Stromal cell of bone marrow (primary cell): ENCODE measurements at places on chromosomes 5 and 9.

GRCh38 chr9:136170006-136170901, 34.7 kb downstream of the LHX3 start:
- no peak for DNase-seq

- DNase-seq: no peak
Measured at GRCh38 chr9:137486141-137486490, 27.0 kb upstream of the NSMF start.

DNA sequence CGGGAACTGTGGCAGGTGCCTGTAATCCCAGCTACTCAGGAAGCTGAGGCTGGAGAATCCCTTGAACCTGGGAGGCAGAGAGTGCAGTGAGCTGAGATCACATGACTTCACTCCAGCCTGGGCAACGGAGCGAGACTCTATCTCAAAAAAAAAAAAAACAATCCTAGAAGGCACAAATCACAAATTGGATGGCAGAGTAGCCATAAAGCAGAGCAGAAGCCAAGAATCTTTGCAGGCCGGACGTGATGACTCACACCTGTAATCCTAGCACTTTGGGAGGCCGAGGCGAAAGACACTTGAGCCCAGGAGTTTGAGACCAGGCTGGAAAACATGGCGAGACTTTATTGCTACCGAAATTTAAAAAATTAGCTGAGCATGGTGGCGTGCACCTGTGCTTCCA, 9.2 kb upstream of the FUBP3 start:
- DNase-seq: peak; percentile 15

GRCh38 chr5:98443881-98444280, 329.6 kb upstream of the RGMB start:
- DNase-seq: no peak

- peak; percentile 25 for DNase-seq
Measured at GRCh38 chr5:178416919-178417318, 173.3 kb downstream of the COL23A1 start.

- no peak for DNase-seq
Measured at GRCh38 chr9:81680506-81680905, 8.8 kb downstream of the TLE1 start.

GRCh38 chr5:106833517-106833916, 837.2 kb downstream of the EFNA5 start:
- no peak for DNase-seq

DNA sequence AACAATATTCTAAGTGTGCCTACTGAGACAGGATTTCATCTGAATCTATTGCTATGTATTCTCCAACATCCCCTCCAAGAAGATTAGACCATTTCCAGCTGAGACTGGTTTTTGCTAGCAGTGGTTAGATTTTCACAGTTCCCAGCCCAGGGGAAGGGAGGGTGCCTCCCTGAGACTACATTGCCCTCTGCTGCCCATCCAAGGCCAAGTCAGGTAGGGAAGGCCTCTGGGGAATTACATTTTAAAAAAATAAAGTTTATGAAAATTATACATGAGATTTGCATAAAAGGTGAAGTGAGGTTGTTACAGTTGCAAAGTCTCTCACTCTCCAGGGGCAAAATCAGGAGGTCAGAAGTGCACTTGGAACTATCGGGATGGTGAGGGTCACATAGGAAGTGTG, 28.0 kb upstream of the SYK start:
- no peak for DNase-seq

DNA sequence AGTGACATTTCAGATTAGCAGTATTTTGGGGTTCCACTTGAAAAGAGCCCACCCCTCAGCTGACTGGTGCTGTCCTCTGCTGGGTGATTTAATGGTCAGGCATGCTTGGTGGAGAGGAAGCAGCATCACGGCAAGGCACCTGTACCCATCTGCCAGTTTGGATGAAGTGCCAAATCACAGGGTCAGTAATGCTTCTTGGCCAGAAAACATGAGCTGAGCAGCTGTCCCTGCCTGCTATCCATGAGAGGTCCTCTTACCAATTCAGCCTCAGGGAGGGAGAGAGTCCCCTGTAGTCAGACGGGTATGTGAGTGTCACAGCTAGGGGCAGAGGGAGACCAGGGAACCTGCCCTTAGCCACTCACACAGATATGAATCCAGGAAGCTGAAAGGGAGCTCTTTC, 137.9 kb downstream of the SEC61B start:
- no peak for DNase-seq

- no peak for DNase-seq
Measured at GRCh38 chr5:140178086-140178410, 3.1 kb downstream of the CYSTM1 start.

- no peak for DNase-seq
Measured at GRCh38 chr9:98046180-98046543, 10.4 kb upstream of the NANS start.

- DNase-seq: peak; percentile 94
Measured at GRCh38 chr5:172870291-172870714, 36.3 kb downstream of the ERGIC1 start.

- no peak for DNase-seq
Measured at GRCh38 chr5:176817369-176817840, 7.0 kb downstream of the UNC5A start.

- DNase-seq: no peak
Measured at GRCh38 chr5:179963375-179963774, 55.7 kb upstream of the TBC1D9B start.

GRCh38 chr9:126336736-126337325, 10.2 kb downstream of the MVB12B start:
- no peak for DNase-seq

- DNase-seq: no peak
Measured at GRCh38 chr5:107538331-107538730, 132.4 kb downstream of the EFNA5 start.

- DNase-seq: no peak
Measured at GRCh38 chr9:10127867-10128266, 484.9 kb downstream of the PTPRD start.

- DNase-seq: no peak
Measured at GRCh38 chr5:149417711-149418368, 38.7 kb upstream of the IL17B start.

DNA sequence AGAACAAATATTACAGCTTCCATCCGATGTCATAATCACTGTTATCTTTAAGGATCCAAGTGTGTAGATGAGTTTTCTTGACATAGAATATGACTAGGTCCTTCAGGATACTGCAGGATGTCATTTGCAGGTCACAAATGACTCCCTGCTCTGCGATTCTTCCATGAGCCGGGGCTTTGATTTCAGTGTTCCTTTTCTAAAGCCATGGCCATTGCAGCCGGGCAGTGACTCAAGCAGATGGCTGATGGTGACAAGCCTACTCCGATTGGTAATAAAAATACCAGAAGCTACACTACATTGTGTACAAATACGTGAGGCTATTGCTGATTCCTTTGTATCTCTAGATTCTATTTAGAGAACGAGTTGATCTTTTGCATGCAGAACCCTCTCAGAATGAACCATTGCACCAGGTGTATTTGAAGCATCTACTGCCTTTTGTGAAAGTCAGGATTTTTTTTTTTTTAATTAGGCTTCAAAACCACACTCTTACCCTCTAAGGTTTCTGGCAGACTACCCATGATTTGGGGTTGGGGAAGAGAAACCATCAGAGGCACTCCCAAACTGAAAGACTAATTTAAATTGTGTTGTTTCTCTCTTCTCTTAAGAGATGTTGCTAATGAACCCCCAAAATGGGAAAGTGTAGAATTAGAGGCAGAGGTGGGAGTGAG, 271.0 kb upstream of the ADRA1B start:
- no peak for DNase-seq

DNA sequence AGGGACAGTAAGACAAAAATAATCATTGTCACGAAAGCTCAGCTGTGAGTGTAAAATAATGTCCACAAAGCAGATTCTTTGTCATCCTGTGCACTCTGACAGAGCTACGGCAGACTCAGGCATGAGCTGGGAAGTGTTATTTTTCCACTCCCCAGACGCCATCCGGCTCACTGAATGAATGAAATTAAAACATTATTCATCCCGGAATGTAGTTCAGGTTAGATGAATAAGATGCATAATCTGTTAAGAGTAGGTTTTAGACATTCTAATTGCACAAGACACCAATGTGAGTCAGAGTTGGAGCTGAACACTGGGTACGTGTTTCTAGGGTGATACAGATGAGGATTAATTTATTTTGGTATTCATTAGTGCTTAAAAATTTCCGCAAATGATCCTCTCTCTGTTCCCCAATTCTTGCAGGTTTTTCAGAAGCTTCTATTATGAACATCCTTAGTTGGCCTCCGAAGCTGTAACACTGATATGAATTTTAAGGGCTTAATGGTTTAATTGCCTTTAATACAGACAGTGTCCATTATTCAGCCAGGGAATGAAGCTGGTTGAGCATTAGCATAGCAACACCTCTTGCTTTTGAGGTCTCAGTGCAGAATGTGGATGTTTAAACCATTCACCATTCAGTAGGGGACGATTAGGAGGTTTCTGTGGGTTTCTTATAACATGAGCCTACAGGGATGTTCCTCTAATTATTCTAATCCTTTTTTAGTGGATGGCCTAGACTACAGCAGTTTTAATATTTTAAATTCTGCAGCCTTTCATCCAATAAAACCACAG, 65.6 kb upstream of the FRRS1L start:
- DNase-seq: peak; percentile 65

DNA sequence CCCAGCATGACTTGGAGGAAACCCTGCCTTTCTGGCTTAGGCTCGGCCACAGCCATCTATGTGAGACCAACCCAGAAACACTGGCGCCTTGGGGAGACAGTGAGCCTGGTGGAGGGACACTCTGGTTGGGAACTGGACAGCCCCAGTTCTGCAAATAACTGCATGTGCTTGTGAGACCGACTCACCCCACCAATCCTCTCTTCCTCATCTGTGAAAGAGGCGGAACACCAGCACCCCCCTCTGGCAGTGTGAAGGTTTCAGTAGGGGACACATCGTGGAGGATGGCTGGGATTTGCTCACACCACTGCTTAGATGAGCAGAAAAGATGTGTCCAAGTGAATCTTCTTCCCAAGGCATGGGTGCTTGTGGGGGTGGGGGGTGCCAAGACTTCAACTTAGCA, 43.4 kb upstream of the N4BP3 start:
- DNase-seq: no peak
